NCI-H69 (cell line): ENCODE measurements at places on chromosomes 11 and 22.

DNA sequence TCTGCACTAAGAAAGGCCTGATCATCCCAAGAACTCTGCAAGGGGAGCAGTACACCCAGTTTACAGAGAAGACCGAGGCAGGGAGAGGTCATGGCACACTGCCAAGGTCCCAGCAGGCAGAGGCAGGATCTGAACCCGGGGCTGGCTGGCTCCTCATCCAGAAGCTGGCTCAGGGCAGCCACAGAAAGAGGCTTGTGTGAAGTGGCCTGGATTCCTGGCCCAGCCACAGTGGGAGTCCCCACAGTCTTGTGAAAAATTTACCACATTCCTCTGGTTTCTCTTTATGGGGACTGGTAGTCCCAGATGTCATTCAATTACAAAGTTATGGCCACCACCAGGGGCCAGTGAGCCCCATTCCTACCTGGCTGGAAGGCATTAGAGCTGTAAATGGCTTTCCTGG is 440.5 kb downstream of the MIAT start:
- no peak for DNase-seq

DNA sequence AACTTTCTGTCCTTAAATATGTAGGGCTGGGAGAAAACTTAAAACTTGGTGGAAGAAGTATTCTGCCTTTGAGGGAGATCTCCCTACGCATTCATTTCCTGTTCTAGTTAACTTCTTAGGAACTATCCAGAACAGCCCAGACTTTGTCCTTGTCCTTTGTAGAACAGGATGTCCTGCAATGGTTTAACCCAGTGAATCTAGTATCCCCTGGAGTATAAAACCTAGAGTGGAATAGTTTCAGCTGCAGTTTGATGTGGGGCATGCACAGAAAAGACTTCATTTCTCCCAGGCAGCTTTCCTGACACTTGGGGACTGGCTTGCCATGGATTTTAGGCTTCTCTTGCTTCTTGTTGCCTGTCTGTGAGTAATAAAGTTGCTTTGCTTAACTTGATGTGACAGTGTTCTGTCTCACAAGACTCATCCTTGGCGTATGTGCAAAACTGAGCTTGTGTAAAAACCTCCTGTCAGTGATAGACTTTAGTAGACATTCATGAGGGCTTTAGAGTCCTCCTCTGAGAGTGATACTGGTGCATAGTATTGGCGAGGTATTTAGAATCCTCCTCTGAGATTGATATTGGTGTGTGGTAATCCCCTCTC is 28.2 kb downstream of the ARHGAP42 start:
- DNase-seq, result no peak

GRCh38 chr11:116896211-116896610 is 58.8 kb upstream of the APOA1 start:
- no peak for DNase-seq

GRCh38 chr11:68053117-68053516 is 14.3 kb downstream of the TCIRG1 start:
- no peak for DNase-seq

- no peak for DNase-seq
These were observed 826.5 kb downstream of the NTM start for GRCh38 chr11:132196928-132197327.

DNA sequence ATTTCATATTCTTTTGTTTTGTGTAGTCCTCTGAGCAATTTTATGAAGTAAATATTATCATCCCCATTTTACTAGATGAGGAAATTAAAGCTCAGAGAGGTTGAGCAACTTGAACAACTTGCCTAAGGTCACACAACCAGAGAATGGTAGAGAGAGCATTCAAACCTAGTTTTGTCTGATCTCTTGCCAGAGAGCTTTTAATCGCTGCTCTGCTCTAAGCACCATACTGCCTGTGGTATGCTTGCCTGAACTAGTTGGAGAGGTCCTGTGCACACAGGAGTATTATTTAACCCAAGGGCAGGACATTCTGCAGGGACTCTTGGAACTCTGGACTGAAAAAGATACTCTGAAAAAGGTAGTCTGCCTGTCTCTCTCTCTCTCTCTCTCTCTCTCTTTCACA is 38.5 kb downstream of the TRAF6 start:
- DNase-seq, result no peak

DNA sequence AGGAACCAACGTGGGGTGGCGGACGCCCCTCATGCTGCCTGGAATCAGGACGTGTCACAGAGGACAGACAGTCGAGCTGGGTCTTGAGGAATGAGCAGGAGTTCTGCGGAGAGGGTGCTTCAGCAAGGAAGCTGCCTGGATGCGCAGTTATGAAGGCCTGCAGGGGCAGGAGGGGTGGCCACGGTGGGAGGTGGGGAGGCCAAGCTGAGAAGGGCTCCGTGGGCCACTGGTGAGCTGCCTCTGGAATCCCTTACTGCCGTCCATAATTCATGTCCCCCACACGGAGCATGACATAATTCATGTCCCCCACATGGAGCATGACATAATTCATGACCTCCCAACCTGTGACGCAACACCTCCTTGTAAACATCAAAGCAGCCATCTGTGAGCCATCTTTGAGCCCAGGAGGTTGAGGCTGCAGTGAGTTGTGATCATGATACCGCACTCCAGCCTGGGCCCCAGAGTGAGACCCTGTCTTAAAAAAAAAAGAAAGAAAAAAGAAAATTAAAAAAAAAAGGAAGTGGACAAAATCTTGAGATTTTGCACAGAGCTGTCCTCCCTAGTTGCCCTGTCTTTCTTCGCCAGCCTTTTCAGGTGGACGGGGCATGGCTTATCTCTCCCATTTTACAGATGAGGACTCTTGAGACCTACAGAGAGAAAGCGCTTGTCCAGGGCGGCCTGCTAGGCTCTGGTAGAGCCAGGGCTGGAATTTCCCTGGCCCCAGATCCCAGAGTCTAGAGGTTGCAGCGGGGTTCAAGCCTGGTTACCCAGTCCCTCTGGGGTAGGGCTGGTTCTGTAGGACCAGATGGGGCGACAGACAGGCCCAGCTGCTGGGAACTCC is 24.3 kb upstream of the PICK1 start:
- DNase-seq, result peak; percentile 81

DNA sequence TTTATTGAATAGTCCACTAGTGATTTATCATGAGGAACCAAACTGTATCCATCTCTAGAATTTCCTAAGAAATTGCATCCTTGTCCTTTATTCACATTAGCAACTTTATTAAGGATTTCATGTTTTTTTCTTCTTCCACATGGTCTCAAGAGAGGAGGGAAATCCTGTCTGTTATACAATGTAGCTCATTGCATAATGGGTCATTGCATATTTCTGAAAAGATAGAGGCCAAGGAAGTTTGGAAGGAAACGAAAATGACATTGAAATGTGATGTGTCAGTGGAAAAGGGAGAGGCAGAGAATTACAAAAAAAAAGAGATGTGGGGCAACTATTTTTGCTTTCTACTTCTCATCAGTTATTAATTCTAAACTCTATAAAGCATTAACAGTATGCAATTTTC is 353.1 kb downstream of the METTL15 start:
- DNase-seq, result no peak

DNA sequence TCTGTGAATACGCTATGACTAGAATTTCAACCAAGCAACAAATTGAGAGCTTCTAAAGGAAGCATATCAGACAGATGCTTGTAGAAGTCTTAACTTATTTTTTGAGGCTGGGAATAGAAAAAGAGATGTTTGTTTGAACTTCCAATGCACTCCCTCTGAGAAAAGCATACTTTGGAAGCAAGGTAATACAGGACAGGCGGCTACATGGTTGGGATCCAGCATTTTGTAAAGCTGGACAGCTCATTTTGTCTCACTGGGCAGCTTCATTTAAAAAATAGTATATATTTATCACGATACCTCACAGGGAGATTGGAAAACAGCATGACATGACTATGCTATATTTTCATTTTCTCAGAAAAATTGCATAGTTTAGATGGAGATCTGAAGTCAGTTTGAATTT is 821.3 kb upstream of the API5 start:
- DNase-seq, result no peak

DNA sequence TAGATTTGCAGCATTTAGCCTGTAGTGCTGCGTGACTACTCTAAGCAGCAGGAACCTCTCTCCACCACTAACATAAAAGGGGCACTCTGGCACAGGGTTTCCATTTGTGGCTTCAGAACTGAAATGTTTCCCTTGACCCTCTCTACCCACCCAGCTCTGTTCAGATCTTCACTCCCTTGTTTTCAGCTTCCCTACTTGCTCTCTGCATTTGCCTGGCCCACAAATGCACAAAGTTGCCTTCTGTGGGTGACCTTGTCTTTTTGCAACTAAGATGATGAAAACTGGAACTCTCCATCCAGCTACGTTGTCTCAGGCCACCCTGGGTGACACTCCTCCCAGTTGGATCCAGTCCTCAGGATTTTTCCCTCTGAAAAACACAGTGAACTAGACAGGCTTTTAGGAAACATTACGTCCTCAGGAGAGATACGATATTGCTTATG is 19.8 kb upstream of the PSMA1 start:
- peak; percentile 28 for DNase-seq

DNA sequence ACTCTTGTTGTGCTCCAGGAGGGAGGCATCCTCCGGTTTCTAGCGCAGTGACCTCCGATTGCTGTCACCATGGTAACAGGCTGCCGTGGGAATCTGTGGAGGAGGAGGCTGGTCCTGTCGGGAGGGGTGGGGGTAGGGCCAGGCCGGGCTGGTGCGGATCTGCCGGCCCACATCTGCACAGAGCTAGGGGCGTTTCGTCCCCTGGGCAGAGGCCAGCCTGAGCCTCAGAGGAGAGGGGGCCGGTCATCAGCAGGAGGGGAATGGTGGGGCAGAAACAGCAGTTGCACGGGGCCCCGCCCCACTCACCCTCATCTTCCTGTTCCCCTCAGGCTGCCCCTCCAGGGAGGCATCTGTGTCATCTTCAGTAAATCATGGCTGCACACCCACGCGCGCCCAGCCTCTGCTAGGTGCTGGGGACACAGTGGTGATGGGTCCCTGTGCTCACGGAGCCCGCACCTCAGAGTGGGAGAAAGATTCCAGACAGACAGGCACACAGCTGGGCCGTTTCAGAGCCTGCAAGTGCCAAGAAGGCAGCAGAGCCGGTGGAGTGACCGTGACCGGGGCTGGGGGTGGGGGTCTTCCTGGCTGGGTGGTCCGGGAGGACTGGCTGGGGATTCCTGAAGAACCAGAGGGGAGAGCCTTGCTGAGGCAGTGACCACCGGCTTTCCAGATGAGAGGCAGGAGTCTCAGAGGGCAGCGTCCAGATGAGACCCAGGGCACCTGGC is 120.5 kb downstream of the CACNA1I start:
- peak; percentile 50 for DNase-seq

- DNase-seq, result peak; percentile 18
These were observed 93.6 kb downstream of the FEZ1 start for GRCh38 chr11:125402435-125402834.

DNA sequence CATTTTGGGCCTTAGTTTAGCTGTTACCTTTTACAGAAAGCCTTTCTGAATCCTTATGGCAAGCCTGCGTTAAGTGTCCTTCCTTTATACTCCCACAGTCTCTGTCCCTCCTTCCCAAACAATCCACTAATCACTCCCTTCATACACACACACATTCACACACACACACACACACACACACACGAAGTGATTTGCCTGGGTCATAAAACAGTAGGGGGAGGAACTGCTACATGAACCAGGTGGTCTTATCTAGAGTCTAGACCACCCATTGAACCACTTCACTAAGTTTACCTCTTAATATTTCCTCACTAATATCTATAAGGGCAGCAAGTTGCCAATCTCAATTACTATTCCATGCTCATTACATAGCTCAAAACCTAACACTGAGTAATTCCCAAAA is 196.7 kb upstream of the GUCY1A2 start:
- DNase-seq, result peak; percentile 66

- DNase-seq, result no peak
These were observed 504 bp downstream of the CFL1 start for GRCh38 chr11:65857500-65857852.

DNA sequence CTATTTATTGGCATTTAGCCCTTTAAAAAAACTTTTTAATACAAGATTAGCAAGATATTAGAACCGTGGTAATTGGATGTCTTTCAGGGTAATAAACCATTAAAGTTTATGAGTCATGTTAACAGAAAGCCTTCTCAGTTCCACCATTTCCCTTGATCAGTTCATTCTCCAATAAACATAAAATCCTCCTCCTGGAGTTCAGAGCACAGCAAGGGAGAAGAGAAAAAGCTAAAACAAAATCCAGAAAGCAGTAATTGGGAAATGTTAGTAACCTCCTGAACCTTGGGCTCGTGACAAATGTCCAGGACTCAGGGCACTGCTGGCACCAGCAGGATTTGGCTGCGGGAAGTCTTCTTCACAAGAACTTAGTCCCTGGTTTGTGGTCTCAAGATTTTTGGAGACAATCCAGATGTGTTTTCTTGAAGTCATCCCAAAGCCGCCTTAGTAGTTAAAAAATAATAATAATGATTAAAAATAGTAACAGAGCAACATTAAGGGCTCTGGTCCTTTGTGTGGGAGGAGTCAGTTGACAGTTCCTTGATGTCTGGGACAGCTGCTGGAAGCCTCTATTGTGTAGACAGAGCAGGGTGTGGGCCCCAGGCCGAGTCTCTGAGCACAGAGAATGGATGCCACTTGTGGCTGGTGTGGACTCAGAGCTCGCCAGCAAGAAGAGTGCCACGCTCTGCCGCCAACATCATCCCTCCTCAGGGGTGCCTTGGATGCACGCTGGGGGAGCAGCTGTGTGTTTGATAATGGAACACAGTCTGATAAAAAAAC is 43.4 kb upstream of the PITPNB start:
- DNase-seq, result peak; percentile 59

DNA sequence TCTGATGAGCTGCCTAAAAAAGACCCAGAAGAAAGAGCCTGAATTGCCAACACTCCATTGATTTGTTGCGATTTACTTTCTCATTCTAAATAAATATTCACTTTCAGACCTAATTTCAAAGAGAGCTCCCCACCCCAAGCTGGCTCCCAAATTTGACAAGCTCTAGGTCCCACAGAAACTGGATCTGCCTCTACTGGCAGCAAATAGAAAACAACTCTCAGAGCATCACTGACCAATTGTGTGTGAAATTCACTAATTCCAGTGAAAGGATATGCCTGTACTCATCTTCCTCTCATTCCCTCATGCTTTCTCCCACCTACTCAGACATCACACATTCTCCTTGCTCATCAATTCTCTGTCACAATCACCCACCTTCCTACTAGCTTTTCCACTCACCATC is 249.1 kb downstream of the DCDC1 start:
- no peak for DNase-seq

GRCh38 chr22:43811777-43812148 is 342 bp downstream of the EFCAB6 start:
- peak; percentile 78 for DNase-seq

GRCh38 chr11:34366522-34366921 is 8.7 kb upstream of the ABTB2 start:
- peak; percentile 70 for DNase-seq

DNA sequence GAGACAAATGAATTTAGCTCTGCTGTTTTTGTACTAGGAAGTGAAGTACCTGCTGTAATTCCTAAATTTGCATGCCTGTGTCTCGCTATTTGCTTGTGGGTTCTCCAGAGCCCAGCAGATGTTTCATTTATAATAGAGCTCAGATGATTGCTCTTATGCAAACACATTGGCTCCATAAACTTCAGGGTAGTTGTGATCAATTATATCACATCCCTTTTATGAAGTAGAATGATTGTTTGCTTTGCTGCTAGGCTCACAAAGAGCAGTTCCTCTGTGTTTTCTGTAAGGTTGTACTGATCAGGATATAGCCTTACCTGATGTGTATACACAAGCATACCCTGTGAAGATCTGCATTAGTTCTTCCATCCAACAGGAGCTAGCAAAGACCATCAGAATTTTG is 64.1 kb downstream of the C11orf87 start:
- peak; percentile 98 for DNase-seq
